HL-60 (cell line): ENCODE measurements at places on chromosomes 4 and X.

DNA sequence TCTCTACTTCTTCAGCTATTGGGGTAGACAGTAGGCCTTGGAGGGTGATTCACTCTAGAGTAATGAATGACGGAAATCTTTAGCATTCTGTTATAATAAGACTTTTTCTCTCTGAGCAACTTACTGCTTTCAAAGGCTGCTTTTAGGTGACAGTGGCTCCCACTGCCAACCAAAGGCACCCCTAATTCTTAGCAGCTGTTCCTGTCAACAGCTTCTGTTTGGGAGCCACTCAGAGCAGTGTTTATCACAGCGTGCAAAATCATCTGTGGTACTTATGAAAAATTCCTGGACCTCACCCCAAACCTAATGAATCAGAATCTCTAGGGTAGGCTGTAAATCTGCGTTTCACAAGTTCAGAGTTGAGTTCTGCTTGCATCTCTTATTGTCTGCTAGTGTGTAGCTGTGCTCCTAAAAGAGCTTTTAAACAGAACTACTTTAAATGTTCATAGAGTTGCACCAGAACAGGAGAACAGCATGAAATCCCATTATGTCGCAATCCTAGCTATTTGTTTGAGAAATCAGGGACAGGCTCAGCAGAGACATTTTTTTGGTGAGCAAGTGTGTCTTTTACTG, 52.8 kb upstream of the POU4F2 start:
- no peak for DNase-seq

GRCh38 chrX:74500555-74500954, 79.3 kb downstream of the SLC16A2 start:
- DNase-seq = no peak

- peak; percentile 93 for DNase-seq
Measured at GRCh38 chr4:2412885-2413716, 5.3 kb downstream of the ZFYVE28 start.

- no peak for DNase-seq
Measured at GRCh38 chr4:31667686-31668085, 947.5 kb downstream of the PCDH7 start.

DNA sequence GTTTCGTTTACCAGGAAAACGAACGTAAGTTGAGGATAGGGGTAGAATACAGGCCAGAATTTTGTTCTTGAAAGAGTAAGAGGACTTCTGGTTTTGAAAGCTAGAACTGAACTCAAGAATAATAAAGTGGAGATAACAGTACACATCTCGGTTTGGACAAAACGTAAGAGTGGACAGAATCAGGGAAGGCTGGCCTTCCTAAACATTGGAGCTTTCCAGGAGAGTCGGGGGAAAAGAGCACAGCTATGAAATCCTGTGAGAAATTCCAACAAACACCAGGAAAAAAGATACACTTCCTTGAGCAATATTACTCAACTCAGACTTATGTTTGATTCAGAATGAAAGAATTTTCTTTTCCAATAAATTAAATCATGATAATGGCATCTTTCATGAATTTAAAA, 1.2 kb downstream of the CTSO start:
- DNase-seq = no peak

DNA sequence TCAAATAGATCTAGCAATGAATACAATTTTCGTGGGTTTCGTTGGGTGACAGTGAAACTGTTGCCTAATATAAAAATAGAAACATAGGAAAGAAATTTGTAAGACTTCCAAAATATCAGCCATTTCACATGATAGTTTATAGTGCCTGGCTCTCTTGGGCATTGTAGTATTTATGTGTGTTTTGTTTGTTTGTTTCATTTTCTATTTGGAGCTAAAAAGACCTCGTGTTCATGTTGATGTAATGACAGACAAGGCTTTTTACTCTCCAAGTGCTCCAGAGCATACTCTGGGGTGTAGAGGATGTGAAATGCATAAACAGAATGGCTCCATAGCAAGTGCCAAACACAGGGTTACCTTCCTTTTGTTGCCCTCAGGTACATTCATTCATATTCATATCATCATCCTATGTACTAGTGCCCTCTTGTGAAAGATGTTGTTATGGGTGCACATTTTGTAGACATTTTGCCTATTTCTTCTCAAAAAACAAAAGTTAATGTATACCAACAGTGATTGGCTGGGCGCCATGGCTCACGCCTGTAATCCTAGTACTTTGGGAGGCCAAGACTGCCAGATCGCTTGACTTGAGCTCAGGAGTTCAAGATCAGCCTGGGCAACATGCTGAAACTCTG, 100.7 kb upstream of the AMOT start:
- DNase-seq = no peak

DNA sequence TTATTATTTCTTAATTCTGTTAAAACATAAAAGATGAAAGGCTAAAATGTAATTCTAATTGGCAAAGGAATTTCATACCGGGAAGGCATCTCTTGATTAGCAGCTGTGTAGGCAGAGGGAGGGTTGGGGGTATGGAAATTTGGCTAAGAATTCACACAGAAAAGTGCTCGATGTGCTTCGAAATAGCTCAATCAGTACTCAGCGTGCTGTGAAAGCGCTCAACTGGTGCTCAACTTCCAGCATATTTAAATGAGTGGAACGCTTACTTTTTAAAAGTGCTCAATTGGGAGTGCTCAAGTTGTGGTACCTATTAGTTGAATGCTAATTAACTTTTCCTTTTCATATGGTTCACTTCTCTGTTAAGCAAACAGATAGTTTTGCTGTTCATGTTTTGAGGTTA, 695.9 kb upstream of the ATOH1 start:
- DNase-seq = no peak

DNA sequence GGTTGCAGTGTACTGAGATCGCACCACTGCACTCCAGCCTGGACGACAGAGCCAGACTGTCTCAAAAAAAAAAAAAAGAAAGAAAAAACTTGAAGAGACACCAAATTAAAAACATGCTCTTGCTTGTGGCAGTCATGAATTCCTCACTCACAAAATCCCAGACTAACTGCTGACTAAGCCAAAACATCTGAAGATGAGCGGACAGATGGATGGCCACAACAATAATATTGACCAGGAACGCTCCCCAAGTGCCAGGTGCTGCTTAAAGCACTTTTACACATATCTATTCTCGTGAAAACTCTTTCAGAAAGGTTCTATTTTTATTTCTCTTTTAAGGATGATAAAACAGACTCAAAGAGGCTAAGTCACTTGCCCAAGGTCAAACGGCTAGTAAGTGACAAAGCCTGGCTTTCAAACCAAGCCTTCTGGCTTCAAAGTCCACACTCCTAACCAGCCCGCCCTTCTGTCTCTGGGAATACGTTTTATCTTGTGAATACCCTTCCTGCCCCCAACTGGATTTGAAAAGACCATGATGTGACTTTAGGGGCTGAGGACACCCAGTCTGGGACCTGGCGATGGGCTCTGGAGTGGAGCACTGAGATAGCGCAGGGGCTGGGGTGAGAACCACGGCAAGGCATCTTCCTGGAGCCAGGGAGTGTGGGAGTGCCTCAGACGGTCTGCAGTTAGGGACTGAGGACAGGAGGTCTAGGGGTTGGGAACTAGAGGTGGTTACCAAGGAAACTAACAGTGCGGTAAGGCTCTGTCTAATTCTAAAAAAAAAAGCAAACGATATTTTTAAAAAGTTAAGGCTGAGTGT, 9.5 kb upstream of the CXCR3 start:
- no peak for DNase-seq

DNA sequence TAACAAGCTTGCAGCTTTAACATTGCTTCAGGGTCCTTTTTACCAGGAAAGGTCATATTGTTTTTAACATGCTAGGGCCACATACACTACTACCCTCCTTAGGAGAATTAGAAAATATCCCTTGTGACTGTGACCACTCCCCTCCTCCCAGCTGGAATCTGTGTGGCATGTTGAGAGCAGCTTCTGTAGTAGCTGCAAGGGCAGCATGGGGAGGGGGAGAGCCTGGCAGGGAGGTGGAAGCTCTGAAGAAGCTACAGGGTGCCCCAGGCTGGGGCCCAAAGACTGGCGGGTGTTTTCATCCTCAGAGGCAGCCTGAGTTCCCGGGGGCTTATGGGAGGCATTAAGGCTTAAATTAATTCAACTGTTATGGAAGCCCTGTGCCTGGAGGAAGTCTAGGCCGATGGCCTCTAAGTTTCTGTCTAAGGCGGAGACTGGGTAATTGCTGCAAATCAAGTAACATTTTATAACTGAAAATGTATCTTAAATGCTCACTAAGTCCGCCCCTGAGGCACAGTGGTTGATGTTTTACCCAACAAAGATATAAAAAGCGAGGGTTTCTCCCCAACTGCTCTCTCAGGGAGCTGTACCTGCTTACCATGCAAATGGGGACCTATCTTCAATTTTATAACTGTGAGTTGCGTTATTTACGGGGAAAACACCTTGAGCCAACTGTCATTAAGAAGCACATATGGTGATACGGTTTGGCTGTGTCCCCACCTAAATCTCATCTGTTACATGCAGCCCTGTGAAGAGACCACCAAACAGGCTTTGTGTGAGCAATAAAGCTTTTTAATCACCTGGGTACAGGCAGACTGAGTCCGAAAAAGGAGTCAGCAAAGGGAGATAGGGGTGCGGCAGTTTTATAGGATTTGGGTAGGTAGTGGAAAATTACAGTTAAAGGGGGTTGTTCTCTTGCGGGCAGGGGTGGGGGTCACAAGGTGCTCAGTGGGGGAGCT, 37.4 kb upstream of the STS start:
- no peak for DNase-seq

DNA sequence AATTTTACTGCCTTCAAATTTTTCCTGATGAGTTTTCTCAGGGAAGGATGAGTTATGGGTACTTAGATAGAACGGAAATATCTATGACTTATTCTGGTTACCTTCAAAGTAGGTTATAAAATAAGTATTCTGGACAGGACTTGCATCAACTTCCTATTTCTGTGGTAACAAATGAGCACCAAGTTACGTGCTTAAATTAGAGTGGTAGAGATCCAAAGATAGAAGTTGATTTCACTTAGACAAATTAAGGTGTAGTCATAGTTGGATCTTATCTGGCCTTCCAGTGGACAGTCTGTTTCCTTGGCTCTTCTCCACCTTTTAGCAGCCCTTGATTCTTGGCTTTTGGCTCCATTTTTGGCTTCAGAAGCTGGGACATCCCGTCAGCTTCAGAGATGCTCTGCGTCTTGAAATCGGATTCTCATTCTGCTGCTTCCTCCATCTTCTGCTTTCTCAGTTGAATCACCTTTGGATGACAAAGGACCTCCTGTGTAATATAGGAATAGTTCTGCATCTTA, 109.9 kb downstream of the ZNF518B start:
- no peak for DNase-seq

GRCh38 chr4:73868206-73869129, 725 bp upstream of the CXCL1 start:
- no peak for DNase-seq

- no peak for DNase-seq
Measured at GRCh38 chr4:19317377-19317776, 934.3 kb upstream of the SLIT2 start.

GRCh38 chrX:125108921-125109320, 210.8 kb upstream of the TEX13C start:
- no peak for DNase-seq

GRCh38 chr4:165667969-165668368, 205.1 kb upstream of the TLL1 start:
- no peak for DNase-seq

- no peak for DNase-seq
Measured at GRCh38 chr4:106718548-106718947, 317.6 kb downstream of the DKK2 start.

DNA sequence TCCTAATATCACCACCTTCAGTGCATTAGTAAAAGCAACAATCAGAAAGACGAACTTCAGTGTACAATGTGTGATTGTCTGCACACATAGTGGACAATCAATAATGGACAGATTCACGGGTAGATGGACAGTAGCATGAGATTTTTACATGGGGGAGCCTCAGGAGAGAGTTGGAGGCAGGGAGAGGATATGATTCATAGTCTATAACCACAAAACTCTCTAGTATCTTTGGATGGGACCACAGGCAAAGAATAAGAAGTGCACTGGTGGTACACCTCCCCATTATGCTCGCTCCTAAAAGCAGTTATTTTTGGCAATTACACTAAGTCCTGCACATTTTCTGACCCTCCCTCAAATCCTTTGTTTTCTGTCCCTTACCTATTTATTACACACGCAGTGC, 624.4 kb upstream of the ACTRT1 start:
- no peak for DNase-seq

DNA sequence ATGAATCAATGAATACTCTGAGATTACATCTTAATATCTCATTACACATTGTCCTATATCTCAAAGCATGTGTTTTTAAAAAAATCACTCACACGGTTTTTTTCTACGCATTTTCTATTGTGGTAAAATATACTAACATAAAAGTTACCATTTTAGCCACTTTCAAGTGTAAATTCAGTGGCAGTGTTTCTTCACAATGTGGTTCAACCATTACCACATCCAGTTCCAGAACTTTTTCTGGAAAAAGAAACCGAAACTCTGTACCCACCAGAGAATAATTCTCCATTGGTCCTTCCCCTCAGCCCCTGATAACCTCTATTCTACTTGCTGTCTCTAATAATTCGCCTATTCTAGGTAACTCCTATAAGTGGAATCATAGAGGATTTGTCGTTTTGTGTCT, 35.3 kb upstream of the ACSL1 start:
- DNase-seq = no peak

GRCh38 chr4:35965300-35965699, 279.0 kb downstream of the ARAP2 start:
- no peak for DNase-seq

DNA sequence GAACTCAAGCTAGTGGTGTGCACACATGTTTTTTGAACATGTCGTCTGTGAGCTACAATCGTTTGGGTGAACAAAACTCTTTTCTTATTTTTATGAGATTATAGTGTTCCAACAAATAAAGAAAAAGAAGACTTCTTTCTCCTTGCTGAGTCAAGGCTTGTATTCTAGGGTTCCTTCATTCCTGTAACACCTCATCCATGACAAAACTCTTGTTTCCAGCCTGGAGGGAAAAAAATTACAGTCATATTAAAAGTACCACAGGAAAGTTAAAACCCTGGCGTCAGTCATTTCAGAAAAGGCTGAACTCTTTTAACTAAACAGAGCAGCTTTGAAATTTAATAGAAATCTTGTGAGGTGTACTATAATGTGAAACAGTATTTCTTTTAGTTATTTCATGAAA, 79.2 kb upstream of the BOD1L1 start:
- DNase-seq = no peak

DNA sequence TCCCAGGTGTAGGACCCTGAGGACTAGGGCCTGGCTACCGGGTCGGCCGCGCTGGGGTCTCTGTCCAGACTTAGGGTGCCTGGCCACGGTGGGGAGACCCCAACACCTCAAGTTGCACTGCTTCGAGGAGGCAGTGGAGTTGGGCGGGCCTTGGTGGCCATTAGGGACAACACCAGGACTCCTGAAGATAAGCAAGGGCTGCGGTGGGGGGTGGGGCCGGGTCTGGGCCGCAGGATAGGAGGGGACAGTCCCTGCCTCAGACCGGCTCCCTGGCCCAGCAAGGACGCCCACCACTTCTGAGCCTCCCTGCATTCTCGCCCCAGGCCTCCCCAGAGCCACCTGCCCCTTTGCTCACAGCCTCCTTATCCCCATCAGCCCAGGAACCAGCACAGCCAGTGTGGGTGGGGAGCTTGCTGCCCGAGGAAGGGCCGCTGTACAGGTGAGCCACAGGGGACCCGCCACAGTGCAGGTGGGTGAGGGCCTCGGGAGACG, 5.5 kb upstream of the MXD4 start:
- DNase-seq = no peak
